ENCODE measurements at places on chromosomes 4 and X. TPM values are rescaled to one million over a fixed set of nuclear protein-coding genes. Genes with fewer than 3 reads are reported as not detected.
A peak's percentile ranks its signal among the peaks of the same experiment; 100 is the strongest.

ANKRD50 gene
- total RNA-seq, result 0.36 TPM

GRCh38 chr4:32775049-32775448, 2054.9 kb downstream of the PCDH7 start:
- no peaks in the 10 kb centered on the region for H3K27me3 ChIP-seq
- no peak overlapping the region for H3K27ac ChIP-seq
- H3K4me3 ChIP-seq, result no peak overlapping the region
- no peaks in the 10 kb centered on the region for H3K36me3 ChIP-seq
- DNase-seq, result no peak
- no peaks in the 10 kb centered on the region for H3K4me1 ChIP-seq

- no peaks in the 10 kb centered on the region for H3K27me3 ChIP-seq
- H3K27ac ChIP-seq, result no peak overlapping the region
- H3K4me3 ChIP-seq, result no peak overlapping the region
These were observed 437.8 kb upstream of the FAM241A start for GRCh38 chr4:111707491-111707890.

DNA sequence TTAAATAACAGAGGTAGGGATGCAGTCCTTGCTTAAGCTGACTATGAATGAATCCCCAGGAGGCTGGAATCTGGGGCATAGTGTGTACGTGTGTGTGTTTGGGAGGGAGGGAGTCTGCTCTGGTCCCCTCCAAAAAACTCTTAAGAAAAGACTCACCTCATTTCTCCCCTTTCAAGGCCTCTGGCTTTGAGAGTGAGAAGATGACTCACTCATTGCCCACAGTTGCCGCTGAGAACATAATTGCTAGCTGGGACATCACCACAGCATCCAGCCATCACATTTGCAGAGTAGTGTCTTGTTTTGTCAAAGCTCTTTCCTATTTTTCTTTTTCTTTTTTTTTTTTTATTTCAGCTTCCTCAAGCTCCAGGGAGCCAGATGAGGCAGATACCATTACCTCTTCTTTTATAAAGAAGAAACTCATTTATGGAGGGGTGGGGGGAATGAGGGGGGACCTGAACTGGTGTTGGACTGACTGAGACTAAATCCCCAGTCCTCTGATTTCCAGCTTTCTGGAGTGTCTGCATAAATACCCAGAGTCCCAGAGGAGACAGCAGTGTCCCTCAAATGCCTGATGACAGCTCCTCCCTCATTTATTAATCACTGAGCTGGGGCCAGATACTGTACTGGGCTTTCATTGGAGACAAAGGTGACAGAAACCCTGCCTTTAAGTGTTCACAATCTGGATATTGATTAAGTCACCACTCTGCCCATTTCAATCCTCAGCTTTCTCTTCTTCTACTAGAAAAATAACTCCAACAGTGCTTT, 61.9 kb upstream of the LAS1L start:
- no peaks in the 10 kb centered on the region for H3K36me3 ChIP-seq
- peaks cover 61% of the 10 kb centered on the region for H3K4me1 ChIP-seq
- H3K27ac ChIP-seq, result peak overlapping the region; percentile 83
- no peaks in the 10 kb centered on the region for H3K27me3 ChIP-seq
- H3K4me3 ChIP-seq, result peak overlapping the region; percentile 14

DNA sequence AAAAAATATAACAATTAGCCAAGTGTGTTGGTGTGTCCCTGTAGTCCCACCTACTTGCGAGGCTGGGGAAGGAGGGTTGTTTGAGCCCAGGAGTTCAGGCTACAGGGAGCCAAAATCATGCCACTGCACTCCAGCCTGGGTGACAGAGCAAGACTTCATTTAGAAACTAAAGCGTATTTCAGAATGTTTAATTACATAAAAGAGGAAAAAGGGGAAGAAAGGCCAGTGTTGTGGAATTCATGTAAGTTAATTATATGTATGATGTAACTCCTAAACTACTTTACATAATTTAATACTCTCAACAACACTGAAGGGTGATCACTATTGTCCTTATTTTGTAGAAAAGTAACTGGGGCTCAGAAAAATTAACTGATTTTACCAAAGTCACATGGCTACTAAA, 67.2 kb upstream of the HOPX start:
- H3K27me3 ChIP-seq, result no peaks in the 10 kb centered on the region
- no peak for DNase-seq
- H3K4me1 ChIP-seq, result no peaks in the 10 kb centered on the region
- no peaks in the 10 kb centered on the region for H3K36me3 ChIP-seq

DNA sequence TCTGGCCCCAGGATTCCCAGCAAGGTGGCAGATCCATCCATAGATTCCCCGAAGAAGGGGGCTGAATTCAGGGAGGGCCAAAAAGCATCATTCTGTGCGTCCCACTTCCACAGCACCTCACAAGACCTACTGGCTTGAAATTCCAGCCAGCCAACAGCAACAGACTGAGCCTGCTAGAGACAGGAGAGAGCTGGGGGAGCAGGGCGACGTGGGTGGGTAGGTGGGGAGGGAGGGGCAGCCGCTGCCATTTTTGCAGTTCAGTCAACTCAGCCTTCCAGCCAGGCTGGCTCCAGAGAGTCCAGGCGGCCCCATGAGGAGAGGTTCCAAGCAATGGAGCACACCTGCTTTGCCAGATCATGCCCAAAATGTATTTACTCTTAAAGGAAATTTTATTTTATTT, 117.6 kb upstream of the DCAF12L1 start:
- no peak overlapping the region for H3K4me3 ChIP-seq
- no peaks in the 10 kb centered on the region for H3K36me3 ChIP-seq
- H3K27ac ChIP-seq, result no peak overlapping the region

GRCh38 chr4:87524456-87524855, 4.7 kb downstream of the SPARCL1 start:
- H3K27ac ChIP-seq, result no peak overlapping the region
- no peaks in the 10 kb centered on the region for H3K27me3 ChIP-seq
- no peak overlapping the region for H3K4me3 ChIP-seq
- DNase-seq, result no peak

GRCh38 chr4:121464854-121465253, 84.0 kb upstream of the QRFPR start:
- no peak for DNase-seq
- no peaks in the 10 kb centered on the region for H3K36me3 ChIP-seq
- no peak overlapping the region for H3K27ac ChIP-seq
- H3K4me3 ChIP-seq, result no peak overlapping the region
- no peaks in the 10 kb centered on the region for H3K4me1 ChIP-seq

DNA sequence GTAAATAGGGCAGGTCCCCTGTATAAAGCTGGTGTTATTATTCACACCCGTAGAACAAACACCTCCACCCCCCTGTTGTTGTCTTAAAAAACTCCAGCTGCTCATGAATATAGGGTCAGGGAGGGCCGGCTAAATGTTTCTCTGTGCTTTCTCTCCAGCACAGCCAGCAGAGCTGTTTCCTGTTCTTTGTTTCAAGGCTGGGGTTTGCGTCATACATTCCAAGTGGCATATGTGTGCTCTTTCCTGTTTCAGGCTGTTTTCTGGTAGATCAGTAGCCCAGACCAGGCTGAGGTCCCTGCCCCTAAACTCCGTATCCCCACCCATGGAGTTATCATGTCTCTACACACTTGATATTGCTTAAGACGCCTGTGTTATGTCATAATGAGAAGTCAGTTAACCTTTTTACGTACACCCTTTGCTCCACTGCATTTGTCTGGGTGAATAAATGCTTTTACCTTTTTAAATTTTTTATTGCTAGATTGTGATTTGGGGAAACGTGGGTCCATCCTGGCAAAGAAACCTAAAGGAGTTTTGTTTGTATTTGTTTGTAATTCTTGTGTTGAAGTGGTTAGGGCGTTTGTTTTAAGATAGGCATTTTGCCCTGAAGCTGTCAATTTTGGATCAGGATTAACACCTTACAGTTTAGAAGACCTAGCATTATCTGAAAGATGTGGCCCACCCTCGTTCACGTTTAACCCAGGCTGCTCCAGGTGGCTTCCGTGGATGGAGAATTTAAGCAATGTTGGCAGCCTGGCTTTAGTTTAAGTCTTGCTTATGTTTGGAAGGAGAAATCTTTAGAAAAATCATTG, 3.3 kb downstream of the KLF3 start:
- H3K4me3 ChIP-seq, result peak overlapping the region; percentile 89
- no peaks in the 10 kb centered on the region for H3K27me3 ChIP-seq
- H3K4me1 ChIP-seq, result peaks cover 44% of the 10 kb centered on the region
- H3K27ac ChIP-seq, result peak overlapping the region; percentile 68
- H3K36me3 ChIP-seq, result peaks cover 10% of the 10 kb centered on the region
- DNase-seq, result peak; percentile 90

- H3K4me3 ChIP-seq, result no peak overlapping the region
- no peaks in the 10 kb centered on the region for H3K36me3 ChIP-seq
- DNase-seq, result peak; percentile 36
- no peaks in the 10 kb centered on the region for H3K27me3 ChIP-seq
- no peaks in the 10 kb centered on the region for H3K4me1 ChIP-seq
These were observed 58.6 kb upstream of the PAGE1 start for GRCh38 chrX:49754233-49754857.

GRCh38 chrX:24144528-24144927, 5.0 kb upstream of the ZFX start:
- no peak overlapping the region for H3K27ac ChIP-seq
- H3K27me3 ChIP-seq, result no peaks in the 10 kb centered on the region
- DNase-seq, result no peak

BEX5 gene
- total RNA-seq, result 12.4 TPM

DNA sequence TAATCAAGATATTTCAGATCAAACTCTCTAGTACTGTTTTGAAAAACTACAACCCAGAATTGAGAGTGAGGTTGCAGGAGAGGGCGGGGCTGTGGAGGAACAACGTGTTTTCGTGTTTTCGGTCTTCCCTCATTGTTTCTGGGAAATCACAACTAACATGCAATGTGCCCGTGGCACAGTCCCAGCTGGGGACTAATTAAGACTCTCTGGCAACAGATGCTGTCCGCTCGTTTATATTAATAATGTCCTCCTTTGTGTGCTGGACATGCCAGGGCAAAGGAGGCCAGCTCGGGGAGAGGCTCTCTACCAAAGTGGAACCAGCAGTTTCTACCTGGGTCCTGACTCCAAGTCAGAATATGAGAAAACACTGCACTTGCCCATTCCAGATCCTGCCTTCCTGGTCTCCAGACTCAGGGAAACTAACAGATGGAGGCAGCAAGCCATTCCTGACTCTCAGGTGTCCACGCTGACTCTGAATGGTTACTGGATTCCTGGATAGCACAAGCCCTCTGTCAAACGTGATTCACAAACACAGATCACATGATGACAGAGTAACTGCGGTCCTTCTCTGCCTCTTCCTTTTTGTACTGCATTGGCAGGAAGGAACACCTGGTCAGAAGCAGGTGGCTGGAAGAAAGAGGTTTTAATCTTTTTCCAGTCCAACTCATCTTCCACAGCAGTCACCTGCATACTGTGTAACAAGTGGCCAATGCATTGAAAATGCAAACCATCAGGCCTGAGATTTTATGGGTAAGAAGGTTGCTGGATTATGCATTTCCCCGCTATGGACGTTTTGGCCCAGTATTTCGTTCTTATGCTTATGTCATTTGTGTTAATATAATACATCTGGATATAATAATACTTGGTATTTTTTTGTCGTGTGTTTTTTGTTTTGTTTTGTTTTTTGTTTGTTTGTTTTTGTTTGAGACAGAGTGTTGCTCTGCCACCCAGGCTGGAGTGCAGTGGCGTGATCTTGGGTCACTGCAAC, 65.0 kb downstream of the COQ2 start:
- H3K27me3 ChIP-seq, result no peaks in the 10 kb centered on the region
- H3K36me3 ChIP-seq, result no peaks in the 10 kb centered on the region
- peak; percentile 61 for DNase-seq
- H3K27ac ChIP-seq, result peak overlapping the region; percentile 66
- H3K4me1 ChIP-seq, result peaks cover 58% of the 10 kb centered on the region

DNA sequence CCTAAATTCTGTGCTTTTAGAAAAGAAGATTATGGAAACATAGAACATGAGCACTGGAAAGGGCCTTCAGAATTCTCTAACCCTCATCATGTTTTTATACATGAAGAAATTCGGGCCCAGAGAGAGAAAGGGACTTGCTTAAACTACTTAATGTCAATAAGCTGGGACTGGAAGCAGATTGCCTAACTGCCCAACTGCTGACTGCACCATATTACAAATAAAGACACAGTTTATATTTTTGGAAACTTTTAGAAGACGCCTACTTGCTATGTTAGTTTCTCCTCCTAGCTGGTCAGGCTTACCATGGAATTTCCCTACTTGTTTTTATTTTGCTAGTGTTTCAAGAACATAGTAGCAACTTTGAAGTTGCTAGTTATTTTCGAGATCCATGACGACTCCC, 47.1 kb downstream of the SLC9A6 start:
- H3K36me3 ChIP-seq, result peaks cover 25% of the 10 kb centered on the region
- no peak overlapping the region for H3K27ac ChIP-seq
- no peak overlapping the region for H3K4me3 ChIP-seq
- H3K27me3 ChIP-seq, result no peaks in the 10 kb centered on the region
- no peak for DNase-seq

GRCh38 chr4:103757631-103758030, 37.8 kb upstream of the TACR3 start:
- H3K4me1 ChIP-seq, result no peaks in the 10 kb centered on the region
- H3K27ac ChIP-seq, result no peak overlapping the region
- no peaks in the 10 kb centered on the region for H3K36me3 ChIP-seq
- DNase-seq, result no peak
- no peak overlapping the region for H3K4me3 ChIP-seq

- H3K4me1 ChIP-seq, result no peaks in the 10 kb centered on the region
- no peaks in the 10 kb centered on the region for H3K27me3 ChIP-seq
These were observed 19.9 kb upstream of the CEP135 start for GRCh38 chr4:55928846-55929245.

ATOH1 gene
- not detected for total RNA-seq

GRCh38 chrX:136209016-136209738, 42.0 kb downstream of the MAP7D3 start:
- peaks cover 32% of the 10 kb centered on the region for H3K4me1 ChIP-seq
- H3K4me3 ChIP-seq, result no peak overlapping the region
- H3K27me3 ChIP-seq, result no peaks in the 10 kb centered on the region
- peaks cover 17% of the 10 kb centered on the region for H3K36me3 ChIP-seq
- H3K27ac ChIP-seq, result no peak overlapping the region

DNA sequence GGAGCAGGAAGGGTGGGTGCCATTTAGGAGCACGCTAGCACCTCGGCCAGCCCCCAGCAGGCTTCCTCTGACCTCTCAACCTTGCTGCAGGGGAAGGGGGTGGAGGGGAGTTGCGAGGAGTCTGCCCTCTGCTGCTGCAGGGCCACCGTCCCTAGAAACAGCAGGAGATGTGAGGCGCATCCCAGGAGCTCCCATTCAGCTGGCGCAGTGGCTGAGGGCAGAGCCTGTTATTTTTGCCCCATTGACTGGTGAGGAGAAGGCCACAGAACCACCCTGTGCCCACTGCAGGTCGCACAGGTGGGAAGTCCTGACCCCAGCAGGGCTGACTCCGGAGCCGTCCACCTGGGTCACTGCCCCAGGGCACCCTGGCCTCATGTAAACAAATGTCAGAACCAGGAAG, 8.0 kb downstream of the PDE6B start:
- no peaks in the 10 kb centered on the region for H3K36me3 ChIP-seq
- H3K4me3 ChIP-seq, result no peak overlapping the region
- no peak for DNase-seq
- no peaks in the 10 kb centered on the region for H3K4me1 ChIP-seq
- no peak overlapping the region for H3K27ac ChIP-seq
- H3K27me3 ChIP-seq, result no peaks in the 10 kb centered on the region

PDE5A gene
- total RNA-seq, result 0.56 TPM

GAB3 gene
- total RNA-seq, result 3.4 TPM
